Ovary (tissue), 10 donors: ENCODE measurements at places on chromosomes 7 and 10. TPM values are rescaled to one million over a fixed set of nuclear protein-coding genes. Genes with fewer than 3 reads are reported as not detected.

Gene TAS2R41
- not detected for total RNA-seq

Gene CNPY1
- not detected for total RNA-seq

Gene ATOH7
- total RNA-seq, result 0.23 TPM

Gene PRF1
- 1.3 TPM for total RNA-seq

Gene JCAD
- 34.4 TPM for total RNA-seq

- H3K4me1 ChIP-seq, result no peaks in the 10 kb centered on the region
- H3K36me3 ChIP-seq, result no peaks in the 10 kb centered on the region
- no peak overlapping the region for H3K27ac ChIP-seq
- H3K27me3 ChIP-seq, result no peaks in the 10 kb centered on the region
- no peak for DNase-seq
- H3K4me3 ChIP-seq, result no peak overlapping the region
These were observed 61.7 kb downstream of the SH2D4B start for GRCh38 chr10:80599424-80599847.

- H3K4me1 ChIP-seq, result no peaks in the 10 kb centered on the region
- H3K27ac ChIP-seq, result no peak overlapping the region
- no peaks in the 10 kb centered on the region for H3K27me3 ChIP-seq
- H3K36me3 ChIP-seq, result no peaks in the 10 kb centered on the region
These were observed 23.1 kb downstream of the KCP start for GRCh38 chr7:128887169-128888038.

- H3K27me3 ChIP-seq, result no peaks in the 10 kb centered on the region
- no peak for DNase-seq
- no peak overlapping the region for H3K27ac ChIP-seq
- no peaks in the 10 kb centered on the region for H3K36me3 ChIP-seq
These were observed 24.4 kb upstream of the C10orf53 start for GRCh38 chr10:49655099-49655498.

DNA sequence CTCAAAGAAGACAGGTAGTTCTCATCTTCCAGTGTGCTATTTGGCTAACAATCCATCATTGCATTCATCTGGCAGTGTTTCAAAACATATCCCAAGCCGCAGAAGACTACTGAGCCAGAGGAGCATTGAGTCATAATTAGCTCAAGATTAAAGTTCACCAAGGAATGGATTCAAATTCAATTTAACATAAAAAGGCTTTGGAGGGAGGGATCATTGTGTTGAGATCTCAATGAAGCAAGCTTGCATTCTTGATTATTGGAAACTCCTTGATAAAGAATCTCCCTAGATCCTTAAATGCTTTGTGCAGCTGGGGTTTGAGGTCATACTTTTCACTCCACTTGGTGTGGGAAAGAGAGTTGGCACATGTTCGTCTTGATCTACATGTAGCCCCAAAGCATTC is 142.8 kb upstream of the SEMA3A start:
- H3K4me1 ChIP-seq, result no peaks in the 10 kb centered on the region
- no peaks in the 10 kb centered on the region for H3K27me3 ChIP-seq
- no peak for DNase-seq
- H3K27ac ChIP-seq, result no peak overlapping the region

GRCh38 chr10:77036276-77036675 is 601.3 kb downstream of the KCNMA1 start:
- no peak overlapping the region for H3K27ac ChIP-seq
- no peaks in the 10 kb centered on the region for H3K27me3 ChIP-seq
- H3K36me3 ChIP-seq, result no peaks in the 10 kb centered on the region
- H3K4me1 ChIP-seq, result no peaks in the 10 kb centered on the region
- no peak overlapping the region for H3K4me3 ChIP-seq
- DNase-seq, result no peak

GRCh38 chr10:44909910-44910309 is 1.2 kb upstream of the TMEM72 start:
- no peak overlapping the region for H3K27ac ChIP-seq
- H3K4me3 ChIP-seq, result no peak overlapping the region
- H3K36me3 ChIP-seq, result no peaks in the 10 kb centered on the region
- H3K27me3 ChIP-seq, result no peaks in the 10 kb centered on the region
- DNase-seq, result no peak
- H3K4me1 ChIP-seq, result peaks cover 5% of the 10 kb centered on the region

DNA sequence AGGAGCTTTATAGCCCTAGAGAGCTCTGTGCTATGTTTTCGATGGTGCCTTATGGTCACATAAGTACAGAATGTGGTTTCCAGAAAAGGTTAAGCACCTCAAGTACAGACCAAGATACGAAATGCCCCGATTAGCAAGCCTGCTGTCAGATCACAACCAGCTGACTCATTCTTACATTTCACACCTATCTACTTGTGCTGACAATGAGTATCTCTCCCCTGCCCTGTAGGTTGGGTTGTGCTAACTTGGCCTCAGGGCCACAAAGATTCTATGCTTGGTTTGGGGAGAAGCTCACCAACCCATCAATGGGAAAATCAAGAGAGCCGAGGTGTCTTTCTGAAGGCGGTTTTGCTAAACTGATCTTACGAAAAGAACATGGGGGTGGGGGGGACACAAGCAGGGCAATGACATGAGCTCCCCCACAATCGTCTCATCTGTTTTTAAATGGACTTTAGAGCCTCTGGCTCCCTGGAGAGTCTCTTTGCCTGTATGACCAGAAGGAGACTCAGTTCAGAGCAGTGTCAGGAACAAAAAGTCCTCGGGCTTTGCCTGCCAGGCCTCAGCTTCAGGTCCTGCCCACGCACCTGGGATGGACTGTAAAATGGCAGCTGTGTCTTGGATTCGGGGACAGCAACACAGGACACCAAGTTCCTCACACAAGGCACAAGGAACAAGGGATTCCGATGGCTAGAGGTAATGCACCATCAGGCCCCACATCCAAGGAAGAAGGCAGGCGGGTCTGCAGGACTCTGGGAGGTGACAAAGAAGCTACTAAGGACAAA is 55.1 kb downstream of the FAM53B start:
- peaks cover 8% of the 10 kb centered on the region for H3K4me1 ChIP-seq
- H3K4me3 ChIP-seq, result no peak overlapping the region
- DNase-seq, result no peak
- no peaks in the 10 kb centered on the region for H3K36me3 ChIP-seq
- no peak overlapping the region for H3K27ac ChIP-seq
- no peaks in the 10 kb centered on the region for H3K27me3 ChIP-seq

DNA sequence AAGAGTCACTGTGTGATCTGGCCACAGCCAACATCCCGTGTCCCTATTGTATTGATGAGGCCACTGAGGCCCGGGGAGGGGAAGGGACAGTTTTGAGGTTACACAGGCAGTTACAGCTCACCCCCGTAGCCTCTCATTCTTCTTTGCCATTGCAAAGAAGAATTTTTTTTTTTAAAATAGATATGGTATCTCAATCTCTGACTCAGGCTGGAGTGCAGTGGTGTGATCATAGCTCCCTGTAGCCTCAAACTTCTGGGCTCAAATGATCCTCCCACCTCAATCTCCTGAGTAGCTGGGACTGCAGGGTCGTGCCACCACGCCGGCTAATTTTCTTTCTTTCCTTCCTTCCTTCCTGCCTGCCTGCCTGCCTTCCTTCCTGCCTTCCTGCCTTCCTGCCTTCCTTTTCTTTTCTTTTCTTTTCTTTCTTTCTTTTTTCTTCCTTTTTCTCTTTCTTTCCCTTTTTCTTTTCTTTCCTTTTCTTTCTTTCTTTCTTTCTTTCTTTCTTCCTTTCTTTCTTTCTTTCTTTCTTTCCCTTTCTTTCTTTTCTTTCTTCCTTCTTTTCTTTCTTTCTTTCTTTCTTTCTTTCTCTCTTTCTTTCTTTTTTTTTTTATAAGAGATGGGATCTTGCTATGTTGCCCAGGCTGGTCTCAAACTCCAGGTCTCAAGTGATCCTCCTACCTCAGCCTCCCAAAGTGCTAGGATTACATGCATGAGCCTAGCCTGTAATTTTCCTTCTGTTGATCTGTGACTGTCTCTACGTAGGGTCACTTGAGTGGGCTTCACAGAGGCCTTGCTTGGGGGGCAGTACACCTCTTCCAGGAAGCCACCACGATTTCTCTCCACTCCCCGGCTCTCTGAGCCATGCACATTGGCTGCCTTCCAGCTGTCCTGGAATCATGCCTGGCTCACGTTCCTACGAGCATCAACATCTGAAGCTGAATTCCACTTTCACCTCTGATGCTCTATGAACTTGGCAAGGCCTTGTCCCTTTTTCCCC is 31.3 kb downstream of the TMEM270 start:
- H3K4me3 ChIP-seq, result no peak overlapping the region
- H3K4me1 ChIP-seq, result peaks cover 4% of the 10 kb centered on the region
- H3K27ac ChIP-seq, result no peak overlapping the region
- no peaks in the 10 kb centered on the region for H3K36me3 ChIP-seq

- DNase-seq, result no peak
- no peak overlapping the region for H3K27ac ChIP-seq
- no peak overlapping the region for H3K4me3 ChIP-seq
- H3K27me3 ChIP-seq, result no peaks in the 10 kb centered on the region
These were observed 760.0 kb downstream of the PHTF2 start for GRCh38 chr7:78558566-78558965.

DNA sequence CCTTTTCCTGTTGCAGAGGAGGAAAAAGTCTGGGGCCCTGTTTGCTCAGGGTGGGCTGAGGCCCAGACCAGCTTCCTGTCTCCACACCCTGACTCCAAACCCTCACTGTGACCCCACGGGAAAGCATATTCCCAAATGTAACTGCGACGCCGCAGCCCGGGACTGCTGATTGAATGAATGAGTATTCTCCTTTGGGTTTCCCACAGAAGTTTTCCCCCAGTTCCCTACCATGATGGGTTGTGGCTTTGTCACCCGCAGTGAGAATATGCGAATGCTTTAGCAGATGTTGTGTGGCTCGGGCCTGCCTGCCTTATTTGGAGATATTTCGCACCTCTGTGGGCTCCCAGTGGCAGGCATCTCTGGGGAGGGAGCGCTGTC is 50.6 kb downstream of the MGMT start:
- H3K4me1 ChIP-seq, result peaks cover 2% of the 10 kb centered on the region
- no peak overlapping the region for H3K27ac ChIP-seq
- no peak for DNase-seq
- no peak overlapping the region for H3K4me3 ChIP-seq
- no peaks in the 10 kb centered on the region for H3K36me3 ChIP-seq
- H3K27me3 ChIP-seq, result no peaks in the 10 kb centered on the region

DNA sequence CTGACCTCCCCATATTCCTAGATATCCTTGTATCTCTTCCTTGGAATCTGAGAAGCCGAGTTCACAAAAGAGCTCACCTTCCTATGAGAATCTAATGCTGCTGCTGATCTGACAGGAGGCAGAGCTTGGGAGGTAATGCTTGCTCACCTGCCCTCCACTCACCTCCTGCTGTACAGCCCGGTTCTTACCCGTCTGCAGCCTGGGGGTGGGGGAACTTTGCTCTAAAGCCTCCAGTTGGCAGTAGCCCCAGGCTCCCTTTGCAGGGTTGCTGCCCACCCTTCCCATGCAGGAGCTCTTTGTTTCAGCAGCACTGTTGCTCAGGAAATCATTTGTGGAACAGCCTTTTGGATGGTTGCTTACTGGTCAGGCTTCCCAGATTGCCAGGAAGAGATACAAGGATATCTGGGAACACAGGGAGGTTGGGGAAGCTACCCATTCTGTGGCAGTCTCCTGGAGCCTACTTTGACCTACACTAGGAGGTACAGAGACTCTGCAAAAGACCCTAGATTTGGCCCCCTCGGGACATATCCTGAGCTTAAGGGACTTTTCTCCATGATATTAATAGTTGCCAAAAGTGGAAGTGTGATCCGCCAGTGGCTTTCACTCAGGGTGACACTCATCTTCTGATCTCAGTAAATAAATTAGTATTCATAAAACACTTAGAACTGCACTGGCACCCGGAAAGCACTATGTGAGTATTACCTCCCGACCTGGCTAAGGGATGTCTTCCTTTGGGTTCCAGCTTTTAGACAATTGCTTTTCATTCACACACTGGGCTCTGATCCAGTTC is 363.7 kb upstream of the PODXL start:
- DNase-seq, result no peak
- H3K36me3 ChIP-seq, result no peaks in the 10 kb centered on the region
- H3K27ac ChIP-seq, result no peak overlapping the region
- no peaks in the 10 kb centered on the region for H3K4me1 ChIP-seq
- H3K4me3 ChIP-seq, result no peak overlapping the region

DNA sequence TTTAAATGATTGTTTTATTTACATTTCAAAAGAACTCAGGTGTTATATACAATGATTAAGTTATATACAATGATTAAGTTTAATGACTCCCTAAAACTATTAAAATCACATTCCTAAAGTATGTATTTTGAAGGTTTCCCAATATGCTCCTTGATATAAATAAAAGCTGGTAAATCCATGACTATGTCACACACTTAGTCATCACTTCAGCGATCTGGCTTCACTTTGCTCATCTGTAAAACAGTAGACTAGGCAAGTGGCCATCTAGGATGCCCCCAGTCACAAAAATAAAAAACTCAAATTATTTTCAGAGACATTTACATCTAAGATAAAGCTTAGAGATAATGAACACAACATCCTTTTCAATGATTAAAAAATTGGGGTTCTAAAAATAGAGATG is 10.8 kb downstream of the ICA1 start:
- no peak overlapping the region for H3K27ac ChIP-seq
- H3K4me1 ChIP-seq, result no peaks in the 10 kb centered on the region
- no peak overlapping the region for H3K4me3 ChIP-seq
- DNase-seq, result no peak

DNA sequence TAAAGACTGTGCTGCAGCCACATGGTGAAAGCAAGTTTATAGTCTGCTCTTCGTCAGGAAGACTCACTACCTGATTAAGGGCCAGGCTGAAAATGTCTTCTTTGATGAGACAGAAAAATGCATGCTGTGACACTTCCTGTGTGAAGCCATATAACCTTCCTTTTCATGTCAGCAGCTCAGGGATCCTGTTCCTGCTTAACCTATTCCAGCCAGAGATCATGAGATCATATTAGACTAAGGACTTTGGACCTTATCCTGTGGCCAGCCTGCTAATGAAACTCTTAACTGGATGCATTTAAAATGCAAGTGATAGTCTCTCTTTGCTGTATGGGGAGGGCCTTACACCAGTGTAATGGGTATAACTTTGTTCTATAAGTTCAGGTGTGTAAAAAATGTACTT is 165.2 kb downstream of the PTEN start:
- no peaks in the 10 kb centered on the region for H3K4me1 ChIP-seq
- DNase-seq, result no peak
- H3K27ac ChIP-seq, result no peak overlapping the region
- H3K36me3 ChIP-seq, result no peaks in the 10 kb centered on the region
- H3K4me3 ChIP-seq, result no peak overlapping the region
- H3K27me3 ChIP-seq, result no peaks in the 10 kb centered on the region

DNA sequence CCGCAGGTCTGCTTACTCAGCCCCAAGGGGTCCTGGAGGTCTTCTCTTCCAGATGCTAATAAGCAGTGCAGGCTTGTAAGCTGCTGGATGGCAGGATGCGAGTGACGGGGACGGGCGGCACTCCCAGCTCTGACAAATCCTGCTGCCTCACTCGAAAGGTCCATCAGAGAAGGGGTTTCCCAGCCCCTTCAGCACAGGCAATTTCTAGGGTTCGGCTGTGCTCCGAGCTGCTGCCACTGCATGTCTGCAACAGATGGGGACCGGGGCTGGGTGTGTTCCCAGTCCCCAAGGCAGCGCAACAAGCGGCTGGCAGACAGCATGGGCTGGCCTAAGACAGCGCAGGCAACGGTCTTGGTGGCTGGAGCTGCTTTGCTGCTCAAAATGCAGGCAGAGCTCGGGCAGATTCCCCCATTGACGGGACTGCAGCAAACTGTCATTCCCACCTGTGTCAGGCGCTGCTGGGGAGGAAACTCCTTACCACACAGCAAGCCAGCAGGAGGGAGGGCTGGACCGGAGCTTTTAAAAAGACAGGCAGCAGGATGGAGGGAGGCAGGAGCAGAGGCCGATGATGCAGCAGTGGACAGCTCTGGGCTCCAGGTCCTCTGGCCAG is 62.4 kb downstream of the PRKAG2 start:
- H3K27me3 ChIP-seq, result no peaks in the 10 kb centered on the region
- H3K4me1 ChIP-seq, result no peaks in the 10 kb centered on the region
- no peak for DNase-seq
- no peak overlapping the region for H3K27ac ChIP-seq
- no peak overlapping the region for H3K4me3 ChIP-seq
- H3K36me3 ChIP-seq, result no peaks in the 10 kb centered on the region
